ENCODE measurements at places on chromosomes 6 and 20.

- DNase-seq, result no peak
Measured at GRCh38 chr6:125165256-125165655, 11.7 kb downstream of the TPD52L1 start.

- no peak for DNase-seq
Measured at GRCh38 chr6:30787954-30788353, 43.6 kb upstream of the IER3 start.

DNA sequence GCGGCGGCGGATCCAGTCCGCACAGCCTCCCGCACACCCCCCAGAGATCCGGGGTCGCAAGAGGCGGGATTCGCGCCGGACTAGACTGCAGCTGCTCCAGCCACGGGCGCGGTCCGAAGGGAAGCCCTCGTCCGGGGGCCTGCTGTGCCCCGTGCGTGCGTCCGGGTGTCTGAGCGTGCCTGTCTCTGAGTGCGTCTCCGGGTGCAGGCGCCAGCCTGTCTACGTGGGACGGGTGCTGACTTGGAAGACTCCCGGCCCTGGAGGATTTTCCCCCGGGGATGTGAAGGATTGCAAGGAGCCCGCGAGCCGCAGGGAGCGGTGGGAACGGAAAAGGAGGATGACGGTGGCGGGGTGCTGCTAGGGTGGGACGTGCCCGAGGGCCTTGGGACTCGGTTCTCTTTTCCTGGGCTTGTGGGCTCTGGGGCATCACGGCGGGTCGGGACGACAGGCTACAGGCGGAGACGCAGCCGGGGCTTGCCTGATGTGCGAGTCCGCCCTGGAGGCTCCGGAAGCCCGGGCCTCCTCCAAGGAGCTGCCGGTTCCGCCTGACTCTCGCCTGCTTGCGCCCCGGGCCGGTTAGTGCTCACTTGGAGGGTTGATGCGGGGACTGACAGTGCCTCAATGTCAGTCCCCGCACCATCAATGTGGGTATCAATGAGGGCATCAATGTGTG, 5.7 kb downstream of the MAFB start:
- DNase-seq, result peak; percentile 67

- DNase-seq, result peak; percentile 64
Measured at GRCh38 chr6:37109714-37110499, 60.0 kb upstream of the PIM1 start.

GRCh38 chr6:147508042-147508865, at the start of gene SAMD5:
Gene SAMD5 (plus strand): TSS chr6:147508690. CDS start chr6:147508929, 239 bp downstream.
- peak; percentile 88 for DNase-seq

DNA sequence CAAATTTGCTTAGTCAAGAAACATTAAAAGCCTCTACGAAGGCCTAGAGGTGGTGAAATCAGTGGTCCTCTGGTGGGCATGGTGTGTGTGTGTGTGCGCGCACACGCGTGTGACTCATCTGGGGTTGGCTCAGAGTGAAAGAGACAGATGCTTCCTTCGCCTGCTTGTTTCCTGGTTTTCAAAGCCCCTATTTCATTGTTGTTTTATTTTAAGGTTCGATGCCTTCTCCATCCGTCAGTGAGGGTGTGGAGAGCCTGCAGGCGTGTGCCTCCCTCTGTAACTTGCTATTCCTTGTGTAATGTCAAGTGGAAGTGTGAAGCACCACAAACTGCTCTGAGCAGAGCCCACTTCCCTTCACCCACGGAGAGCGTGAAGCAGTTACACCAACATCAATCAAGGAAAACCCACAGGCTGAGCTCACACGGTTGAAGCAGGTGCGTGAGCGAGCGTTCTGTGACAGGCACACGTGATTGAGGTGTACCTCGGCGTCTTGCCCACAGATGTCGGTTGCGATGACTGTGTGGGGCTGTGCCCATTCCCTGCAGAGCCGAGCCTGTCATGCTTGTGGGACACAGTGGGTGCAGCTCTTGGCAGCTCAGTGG, 233.9 kb downstream of the PRL start:
- DNase-seq, result no peak

GRCh38 chr6:27043244-27043643, 204.3 kb upstream of the PRSS16 start:
- DNase-seq, result no peak

GRCh38 chr20:4573564-4574355, 147.9 kb upstream of the PRND start:
- no peak for DNase-seq

DNA sequence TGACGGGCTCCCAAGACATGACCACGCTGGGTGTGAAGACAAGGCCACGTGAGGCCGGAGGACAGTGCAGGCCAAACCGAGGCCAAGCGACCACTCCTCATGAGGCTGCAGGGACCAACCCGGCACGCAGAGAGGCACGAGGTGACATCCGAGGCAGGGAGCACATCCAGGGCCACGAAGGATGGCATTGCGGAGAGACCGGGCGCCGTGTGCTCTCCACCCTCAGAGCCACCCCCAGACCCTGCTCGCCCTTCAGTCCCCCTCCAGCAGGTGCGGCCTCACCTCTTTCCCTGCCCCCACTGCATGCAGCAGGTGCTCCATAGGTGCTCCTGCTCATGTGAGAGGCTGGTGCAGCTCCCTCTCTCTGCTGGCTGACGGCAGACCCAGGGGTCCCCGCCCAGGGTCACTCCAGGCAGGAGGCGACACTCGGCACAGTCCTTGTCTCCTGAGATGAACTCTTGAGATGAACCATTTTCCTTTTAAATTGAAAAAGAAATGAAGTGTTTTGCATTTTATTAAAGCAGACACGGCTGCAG, 33.8 kb upstream of the CHRNA4 start:
- no peak for DNase-seq

- no peak for DNase-seq
Measured at GRCh38 chr20:58155148-58155925, 73.1 kb downstream of the ANKRD60 start.
